RPMI8226 (cell line): ENCODE measurements at places on chromosomes 1 and 21.
A peak's percentile ranks its signal among the peaks of the same experiment; 100 is the strongest.

DNA sequence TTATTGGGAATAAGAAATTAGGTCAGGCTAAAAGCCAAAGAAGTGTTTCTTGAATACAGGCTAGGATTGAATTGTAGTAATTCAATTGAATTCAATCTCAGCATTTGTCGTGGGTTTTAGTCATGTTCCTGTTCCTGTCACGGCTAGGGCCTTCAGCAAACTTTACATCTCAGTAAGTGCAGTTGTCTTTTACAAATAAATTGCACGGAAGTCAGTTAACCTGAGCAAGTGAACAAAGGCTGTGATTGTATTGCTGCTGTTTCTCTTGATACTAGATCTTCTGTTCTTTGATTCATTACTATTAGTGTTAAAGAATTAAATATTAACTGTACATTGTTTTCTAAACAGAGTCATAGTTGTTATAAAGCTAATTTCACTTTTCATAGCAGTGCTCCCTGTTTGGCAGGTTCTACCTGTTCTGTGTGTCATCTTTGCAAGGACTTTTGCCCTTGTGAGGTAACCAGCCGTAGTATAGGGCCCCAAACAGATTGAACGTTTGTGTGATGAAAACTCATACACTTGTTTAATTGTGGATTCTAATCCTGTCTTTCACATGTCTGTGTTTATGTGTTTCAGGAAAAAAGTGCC, 164.4 kb downstream of the EDEM3 start:
- DNase-seq: no peak

DNA sequence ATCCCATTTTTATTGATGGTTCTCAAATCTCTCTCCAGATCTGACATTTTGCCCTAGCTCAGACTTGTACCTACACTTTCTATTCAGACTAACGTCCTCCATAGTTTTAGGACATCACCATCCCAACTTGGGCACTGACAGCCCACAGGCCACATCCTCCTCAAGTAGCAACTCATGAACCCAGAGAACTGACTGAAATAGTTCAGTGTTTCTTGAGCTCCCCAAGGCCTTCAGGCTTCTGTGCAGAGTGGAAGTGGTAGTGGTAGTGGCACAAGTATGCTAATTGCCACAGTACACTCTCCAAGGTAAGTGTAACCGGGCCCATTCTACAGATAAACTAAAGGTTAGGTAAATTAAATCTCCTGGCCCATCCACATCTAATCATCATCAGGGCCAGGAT, 112.6 kb downstream of the SLC45A1 start:
- no peak for DNase-seq

DNA sequence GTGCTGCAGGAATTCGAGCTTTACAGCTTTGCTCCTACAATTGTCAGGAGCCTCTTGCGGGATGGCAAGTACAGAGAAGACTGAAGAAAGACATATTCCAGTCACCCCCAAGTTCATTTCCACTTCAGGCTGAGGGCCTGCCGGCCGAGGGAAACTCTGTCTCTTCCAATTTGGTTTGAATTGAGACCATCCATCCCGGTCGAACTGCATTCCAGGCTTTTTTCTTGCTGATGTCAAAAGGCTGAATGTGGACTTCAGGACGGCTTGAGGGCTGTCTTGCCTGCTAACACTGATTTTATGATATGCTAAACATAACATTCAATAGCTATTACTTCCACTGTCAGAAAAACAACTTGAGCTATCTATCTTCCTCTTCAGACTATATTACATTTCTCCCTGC, 79.8 kb upstream of the PLXNA2 start:
- no peak for DNase-seq

GRCh38 chr1:7380712-7381111, 390.4 kb upstream of the VAMP3 start:
- DNase-seq: no peak

GRCh38 chr1:112453876-112454275, 54.9 kb upstream of the WNT2B start:
- DNase-seq: no peak

DNA sequence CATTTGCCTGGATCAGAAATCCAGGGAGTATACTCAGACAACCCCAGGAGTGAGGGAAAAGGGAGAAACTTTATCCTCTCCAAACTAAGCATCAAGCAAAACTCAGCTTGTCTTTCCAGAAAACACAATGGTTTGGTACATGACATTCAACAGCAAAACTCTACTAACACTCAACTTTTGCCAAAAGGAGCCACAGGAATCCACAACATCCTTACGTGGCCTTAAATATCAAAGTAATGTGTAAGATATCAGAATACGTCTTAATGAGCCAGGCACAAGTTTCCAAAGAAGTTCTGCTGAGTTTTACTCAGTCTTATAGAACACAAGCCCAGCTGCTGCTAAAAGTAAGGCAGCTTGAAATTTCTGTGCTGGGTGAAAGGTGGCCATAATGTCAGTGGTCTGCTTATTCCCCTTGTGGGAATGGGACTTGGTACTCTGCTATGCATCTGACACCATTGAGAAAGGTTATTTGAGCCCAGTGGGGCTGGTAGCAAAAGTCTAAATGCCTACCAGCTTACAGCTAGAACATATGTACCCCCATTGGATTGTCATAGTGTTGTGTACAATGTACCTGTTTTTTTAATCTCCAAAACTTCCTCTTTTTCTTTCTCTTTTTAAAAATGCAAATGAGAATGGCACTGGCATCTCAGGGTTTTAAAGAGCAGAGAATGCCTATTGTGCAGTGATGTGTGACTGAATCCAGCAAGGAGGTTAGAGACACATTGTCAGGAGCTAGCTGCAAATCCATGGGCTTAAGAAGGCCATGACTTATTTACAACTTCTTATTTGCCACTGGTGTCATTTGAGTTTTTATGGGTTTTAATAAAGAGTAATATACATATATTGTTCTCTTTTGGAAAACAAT, 62.0 kb upstream of the ST6GALNAC3 start:
- DNase-seq: no peak

GRCh38 chr1:70090875-70091274, 114.5 kb downstream of the LRRC40 start:
- no peak for DNase-seq

DNA sequence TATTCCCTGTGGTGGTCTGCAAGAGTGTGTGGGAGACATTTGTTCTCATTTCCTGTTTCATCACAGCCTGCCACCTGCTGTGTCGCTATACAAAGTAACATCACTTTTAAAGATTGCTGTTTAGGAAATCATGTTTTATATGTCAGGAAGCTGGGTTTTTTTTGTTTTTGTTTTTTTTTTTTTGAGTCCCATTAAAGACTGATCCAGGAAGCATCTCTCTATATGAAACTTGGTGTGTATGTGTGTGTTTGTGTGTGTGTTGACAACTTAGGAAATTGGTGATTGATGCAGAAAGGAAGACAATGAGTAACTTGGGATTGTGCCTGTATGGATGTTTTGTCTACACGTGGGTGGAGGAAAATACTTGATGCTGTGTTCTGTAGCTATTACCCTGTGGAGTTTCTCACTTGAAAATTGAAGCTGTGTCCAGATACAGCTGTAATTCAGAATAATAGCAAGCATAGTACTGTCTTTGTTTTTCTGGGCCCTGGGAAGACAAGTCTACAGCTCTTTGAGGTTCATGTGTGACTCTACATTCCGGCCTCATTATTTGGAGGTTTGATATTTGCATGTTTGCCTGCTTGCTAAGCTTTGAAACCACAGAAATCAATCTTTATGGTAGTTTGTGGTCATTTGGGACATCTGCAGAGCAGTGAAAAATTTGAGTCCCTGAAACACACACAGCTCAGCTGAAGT, 47.9 kb downstream of the LAMC1 start:
- DNase-seq: peak; percentile 52

DNA sequence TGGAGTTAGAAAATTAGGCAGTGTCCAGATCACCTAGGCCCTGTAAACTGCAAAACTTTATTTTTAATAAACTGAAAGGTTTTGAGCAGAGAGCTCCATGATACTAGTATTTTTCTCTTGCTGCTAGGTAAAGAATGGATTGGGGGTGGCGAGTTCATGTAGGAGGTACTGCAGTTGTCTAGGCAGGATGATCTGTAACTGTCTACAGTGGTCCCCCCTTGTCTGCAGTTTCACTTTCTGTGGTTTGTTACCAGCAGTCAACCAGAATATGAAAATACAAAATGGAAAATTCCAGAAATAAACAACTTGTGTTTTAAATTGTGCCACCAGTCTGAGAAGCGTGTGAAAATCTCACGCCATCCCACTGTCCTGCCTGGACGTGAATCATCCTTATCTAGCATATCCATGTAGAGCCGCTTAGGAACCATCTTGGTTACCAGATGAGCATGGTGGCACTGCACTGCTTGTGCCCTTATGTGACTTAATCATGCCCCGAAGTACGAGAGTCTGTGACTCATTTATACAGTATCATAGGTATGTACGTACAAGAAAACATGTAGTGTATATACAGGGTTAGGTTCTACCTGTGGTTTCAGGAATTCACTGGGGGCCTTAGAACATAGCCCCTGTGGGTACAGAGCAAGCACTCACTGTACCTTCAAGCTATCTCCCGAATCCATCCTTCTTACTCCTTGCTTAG, 94.2 kb downstream of the AHCTF1 start:
- no peak for DNase-seq

GRCh38 chr1:70400335-70400734, 10.7 kb upstream of the CTH start:
- DNase-seq: no peak

DNA sequence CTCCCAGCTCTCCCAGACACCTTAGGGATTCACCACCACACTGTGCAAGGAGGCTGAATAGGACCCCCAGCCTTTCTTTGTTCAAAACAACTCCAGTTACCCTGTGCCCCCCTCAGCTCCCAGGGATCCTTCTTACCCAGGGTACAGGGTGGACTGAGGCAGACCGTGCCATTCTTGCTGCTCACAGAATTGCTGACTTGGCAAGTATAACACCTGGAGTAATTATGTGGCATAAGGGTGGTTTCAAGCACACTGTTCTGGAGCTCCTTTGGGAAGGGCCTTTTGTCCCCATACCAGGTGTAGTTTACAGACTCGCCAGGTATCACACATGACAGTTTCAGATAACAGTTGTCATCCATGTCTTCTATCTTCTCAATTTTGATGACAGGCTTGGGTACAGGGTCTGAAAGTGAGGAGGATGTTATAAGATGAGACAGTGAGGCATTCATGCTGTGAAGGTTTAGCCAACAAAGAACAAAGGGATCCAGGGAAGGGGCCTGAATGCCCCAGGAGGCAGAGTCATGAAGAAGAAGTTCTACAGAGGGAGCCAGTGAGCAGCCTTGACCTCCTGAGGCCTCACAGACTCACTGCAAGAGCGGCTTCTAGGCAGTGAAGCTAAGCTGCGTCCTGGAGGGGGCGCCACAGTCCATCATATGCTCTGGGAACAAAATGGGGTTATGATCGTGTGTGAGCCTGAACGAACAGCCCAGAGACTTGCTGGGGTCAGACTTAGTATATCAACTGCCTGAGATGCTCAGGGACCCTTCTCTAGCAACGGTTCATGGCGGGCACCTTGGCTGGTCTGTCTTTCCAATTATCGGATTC, 30.3 kb downstream of the CD48 start:
- peak; percentile 58 for DNase-seq

DNA sequence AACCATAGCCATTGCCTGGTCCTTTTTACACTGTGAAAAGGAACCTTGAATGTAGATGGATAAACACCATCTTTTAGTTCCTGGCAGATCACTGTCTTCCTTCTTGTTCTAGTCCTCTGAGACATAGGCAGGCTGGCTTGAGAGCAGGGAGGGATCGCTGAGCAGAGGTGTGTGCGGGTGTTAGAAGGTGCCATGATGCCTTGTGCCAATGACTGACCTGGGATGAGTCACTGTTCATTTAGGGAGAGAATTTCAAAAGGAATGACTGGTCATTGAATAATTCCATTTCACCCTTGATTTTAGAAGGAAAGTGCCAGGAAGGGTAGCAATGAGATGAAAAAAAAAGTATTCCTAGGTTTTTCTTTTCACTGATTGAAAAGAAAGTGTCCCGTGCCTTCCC, 383.9 kb downstream of the KIF26B start:
- DNase-seq: no peak

- no peak for DNase-seq
Observed at GRCh38 chr1:24606621-24607020, 36.5 kb upstream of the SRRM1 start.

DNA sequence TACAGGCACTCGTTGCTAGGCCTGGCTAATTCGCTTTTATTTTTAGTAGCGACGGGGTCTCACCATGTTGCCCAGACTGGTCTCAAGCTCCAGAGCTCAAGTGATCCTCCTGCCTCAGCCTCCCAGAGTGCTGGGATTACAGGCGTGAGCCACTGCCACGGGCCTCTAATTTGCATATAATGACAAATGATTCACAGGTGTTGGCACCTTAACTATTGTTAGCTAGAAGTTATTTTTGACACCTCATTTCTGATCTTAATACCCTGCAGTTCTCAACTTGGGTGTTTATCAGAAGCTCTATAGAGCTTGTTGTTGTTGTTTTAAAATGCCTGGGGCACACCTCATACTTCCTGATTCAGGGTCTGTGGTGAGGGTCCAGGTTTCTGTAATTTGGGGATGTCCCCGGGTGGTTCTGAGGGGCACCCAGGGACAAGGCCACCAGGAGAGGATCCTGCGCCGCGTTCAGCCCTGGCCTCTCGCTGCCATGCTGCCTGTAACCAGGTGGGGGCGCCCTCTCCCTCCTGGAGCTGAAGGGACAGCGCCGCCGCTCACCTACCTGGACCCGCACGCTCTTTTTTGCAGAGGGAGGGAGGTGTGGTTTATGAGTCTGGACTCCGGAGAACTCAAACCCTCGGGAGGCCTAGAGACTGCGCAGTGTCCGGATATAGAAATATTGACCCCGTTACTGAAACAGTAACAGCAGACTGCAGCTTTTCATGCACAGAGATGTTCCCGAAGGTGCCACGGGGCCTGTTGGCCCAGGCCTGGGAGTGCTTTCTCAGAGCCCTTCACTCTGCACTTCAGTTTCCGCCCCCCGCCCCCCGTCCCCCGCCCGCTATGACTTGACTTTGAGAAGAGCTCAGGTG, 23.0 kb upstream of the NEK2 start:
- DNase-seq: peak; percentile 86

GRCh38 chr1:77120950-77121349, 98.3 kb downstream of the PIGK start:
- no peak for DNase-seq

- DNase-seq: no peak
Observed at GRCh38 chr1:26239936-26240335, 5.9 kb downstream of the CEP85 start.

DNA sequence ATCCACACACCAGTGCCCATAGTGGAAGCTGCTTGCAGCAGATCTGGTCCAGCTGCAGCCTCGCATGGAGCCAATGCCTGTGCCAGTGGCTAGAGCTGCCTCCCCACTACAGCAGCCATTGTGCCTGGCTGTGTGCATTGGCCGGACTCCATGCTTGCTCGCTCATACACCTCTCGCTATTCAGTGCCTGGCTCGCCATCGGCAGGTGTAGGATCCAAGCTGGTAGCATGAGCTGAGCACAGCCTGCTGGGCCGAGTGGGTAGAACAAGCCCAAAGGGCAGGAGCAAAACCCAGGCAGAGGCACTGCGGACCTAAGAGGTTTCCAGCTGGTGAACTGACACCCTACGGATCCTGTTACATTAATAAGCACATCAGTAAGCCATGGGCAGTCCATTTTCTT, 1184.1 kb downstream of the AMY1C start:
- DNase-seq: no peak

DNA sequence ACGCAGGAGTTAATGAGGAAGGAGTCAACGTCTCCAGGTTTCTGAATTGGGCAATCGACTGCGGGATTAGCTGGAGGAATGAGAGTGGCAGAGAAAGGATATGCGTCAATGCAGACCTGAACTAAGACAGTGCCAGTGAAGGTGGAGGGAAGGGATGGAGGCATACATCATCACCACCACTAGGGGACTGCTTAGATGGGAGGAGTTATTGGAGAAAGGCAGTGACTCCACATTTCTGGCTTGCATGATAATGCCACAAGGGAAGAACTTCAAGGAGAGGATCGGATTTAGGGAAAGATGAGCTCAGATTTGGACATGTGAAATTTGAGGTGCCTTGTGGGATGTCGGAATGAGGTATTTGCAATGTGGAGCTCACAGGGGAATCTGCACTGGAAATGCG, 17.5 kb downstream of the VASH2 start:
- peak; percentile 39 for DNase-seq
